ENCODE measurements at places on chromosomes 2 and 18.
A peak's percentile ranks its signal among the peaks of the same experiment; 100 is the strongest.

DNA sequence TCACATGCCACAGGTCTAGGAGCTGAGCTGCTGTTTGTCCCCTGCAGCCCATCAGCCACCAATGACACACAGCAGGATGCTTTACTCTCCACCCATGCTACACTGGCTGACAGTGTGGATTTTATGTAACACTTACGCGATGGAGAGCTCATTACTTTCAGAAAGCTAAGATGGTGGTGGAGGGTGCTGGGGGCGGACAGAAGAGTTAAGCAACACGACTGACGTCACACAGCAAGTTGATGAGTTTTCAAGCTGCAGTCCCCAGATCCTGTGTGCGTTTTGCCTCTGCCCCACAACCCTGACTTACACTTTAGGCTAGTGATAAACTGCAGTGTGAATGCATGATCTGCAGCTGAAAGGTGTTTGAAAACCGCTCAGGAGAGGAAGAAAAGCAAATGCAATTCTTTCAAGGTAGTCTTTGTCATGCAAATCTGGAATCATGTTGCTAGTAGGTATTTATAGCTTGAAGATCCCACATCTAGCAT lies 42.4 kb downstream of the MRPS5 start:
- no peak for DNase-seq

DNA sequence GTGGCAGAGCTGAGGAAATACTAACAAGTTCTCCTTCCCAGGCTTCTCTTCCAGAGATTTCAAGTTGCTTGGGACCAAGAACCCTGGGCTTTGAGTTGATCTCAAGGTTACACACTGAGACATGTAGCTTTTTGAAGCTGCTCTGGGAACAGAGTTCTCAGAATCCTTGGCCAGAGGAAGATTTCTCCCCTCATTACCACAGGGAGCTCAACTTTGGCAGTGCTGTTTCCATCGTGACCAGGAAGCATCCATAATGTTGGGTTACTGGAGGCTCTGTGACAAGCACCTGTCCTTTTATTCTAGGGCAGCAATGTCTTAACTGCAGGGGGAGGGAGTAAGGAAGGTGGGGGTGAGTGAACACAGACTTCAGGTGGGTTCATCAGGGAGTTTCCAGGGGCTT lies 41.5 kb upstream of the CHRNA1 start:
- DNase-seq = no peak

DNA sequence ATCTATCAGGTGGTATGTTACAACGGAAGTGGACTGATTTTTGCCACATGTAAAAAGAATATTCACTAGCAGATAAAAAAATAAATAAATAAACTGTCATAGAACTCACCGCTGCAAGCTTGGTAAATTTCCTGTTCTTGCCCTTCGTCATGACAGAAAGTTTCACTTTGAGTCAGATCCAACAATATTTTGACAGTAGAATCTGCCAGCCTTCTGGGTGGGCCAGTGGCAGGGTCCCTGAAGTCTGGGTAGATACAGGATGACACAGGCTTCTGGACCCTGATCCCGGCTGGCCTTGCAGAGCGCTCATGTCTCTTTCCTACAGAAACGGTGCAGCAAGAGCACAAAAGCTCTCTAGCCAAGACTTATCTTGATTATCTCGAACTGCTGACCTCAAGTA lies 97.8 kb upstream of the PMAIP1 start:
- DNase-seq = no peak

DNA sequence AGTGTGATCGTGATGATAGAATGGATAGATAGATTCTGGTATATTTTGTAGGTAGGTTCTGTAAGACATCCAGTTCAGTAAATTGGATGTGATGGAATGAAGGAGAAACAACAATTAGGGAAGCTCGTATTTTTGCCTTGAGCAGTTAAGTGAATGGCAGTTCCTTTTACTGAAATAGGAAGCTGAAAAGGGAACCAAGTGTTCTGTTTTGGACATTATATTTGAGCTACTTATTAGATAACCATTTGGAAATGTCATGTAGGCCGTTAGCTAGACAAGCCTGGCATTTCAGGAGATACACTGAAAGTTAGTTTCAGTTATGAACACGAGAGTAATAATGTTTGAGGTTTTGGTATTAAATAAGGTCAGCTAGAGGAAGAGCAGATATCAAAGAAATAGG lies 41.5 kb downstream of the MARCHF7 start:
- DNase-seq = no peak

DNA sequence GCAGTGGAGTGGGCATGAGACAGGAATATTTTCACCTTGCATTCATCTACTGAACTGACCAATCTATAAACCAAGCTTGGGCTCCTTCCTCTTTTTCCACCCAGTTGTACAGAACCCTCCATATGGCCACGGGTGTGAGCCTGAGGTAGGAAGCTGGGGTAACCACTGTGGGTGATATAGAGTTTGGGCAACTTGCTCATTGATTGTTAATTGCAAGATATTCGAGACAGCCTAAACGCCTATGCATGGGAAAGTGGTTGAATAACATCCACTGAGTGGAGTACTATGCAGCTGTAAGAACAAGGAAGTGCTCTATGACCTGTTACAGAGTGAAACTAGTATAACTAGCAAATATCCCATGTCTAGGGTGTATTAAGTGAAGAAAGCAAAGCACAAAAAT lies 7.3 kb upstream of the VAPA start:
- no peak for DNase-seq

GRCh38 chr18:23990474-23991410 lies 23.8 kb upstream of the TTC39C start:
- DNase-seq = no peak

DNA sequence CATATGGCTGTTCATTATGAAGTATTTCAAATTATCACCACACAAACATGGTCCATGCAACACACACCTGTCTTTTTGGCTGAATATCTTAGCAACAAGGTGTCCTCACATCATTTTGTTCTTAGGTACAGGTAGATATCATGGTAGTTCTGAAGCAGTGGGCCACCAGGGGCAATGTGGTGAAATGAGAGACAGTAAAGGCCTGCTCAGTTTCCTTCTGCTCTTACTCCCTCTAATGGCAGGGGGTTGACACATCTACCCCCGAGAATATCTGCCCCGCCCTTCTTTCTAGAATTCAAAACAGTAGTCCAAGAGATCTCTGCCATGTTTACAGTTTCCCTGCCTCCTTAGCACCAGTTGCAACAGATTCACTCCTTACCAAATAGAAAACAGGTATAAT lies 147.0 kb upstream of the KLHL14 start:
- DNase-seq = peak; percentile 50

DNA sequence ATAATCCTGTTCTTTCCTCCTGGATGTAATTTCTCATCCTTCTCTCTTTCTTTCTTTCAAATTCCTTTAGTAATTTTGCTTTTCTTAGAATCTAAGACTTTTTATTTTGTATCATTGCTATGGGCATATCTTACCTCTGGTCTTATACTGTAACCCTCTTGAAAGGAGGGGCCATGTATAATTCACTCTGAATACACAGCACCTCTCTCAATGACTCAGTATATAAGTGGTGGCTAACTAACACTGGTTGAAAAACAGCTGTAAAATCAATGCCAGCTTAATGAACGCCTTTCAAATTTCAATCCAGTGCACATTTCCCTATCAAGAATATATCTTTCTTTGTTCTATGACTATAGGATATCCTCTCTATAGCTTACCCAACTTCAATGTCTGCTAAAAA lies 53.7 kb downstream of the CWC22 start:
- DNase-seq = no peak

DNA sequence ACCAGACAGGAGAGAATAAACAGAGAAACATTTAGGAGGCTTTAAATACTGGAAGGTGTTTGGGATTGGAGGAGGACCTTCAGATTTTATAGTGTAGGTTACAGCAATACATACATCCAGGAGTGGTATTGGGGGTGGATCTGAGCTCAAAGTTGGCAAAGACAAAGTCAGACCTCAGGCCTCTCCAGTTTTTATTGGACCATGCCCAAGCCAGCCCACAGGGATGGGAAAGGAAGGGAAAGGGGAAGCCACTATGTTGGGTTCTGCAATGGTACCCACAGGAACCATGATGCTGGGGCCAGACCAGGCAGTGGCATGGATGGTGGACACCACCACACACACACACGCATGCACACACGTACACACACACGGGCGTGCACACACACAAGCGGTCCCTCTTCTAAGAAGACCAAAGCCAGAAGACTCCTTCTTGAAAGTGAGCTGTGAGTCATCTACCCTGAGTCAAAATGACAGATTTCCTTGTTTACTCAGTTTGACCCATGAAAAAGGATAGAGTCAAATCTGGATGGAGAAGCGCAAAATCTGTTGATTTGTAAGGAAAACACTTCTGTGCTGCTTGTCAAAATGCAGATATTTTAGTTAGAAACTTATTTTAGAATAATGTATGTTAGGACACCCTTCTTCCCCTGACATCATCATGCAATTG lies 87.9 kb downstream of the TRABD2A start:
- no peak for DNase-seq

DNA sequence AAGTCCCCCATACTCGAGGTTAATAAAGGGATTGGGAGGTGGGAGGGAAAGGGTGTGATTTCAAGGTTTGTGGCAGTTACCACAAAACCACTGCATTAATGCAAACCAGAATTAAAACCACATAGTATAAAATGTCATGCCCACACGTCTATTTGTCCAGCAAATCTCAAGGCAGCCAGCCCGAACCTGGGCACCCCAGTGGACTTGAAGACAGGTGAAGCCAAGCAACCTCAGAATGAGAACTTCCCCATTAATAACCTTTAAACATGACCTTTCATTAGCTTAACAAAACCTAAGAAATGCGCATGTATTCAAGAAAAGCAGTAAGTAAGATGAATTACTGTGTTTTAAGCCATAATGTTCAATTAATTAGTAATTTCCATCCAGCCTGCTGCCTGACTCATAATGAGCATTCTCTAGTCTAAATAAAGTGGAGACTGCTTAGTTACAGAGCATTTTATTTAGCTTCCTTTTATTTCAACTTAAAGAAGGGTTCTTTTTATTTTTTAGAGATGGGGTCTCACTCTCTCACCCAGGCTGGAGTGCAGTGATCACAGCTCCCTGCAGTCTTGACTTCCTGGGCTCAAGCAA lies 229.6 kb downstream of the FAM210A start:
- DNase-seq = no peak

DNA sequence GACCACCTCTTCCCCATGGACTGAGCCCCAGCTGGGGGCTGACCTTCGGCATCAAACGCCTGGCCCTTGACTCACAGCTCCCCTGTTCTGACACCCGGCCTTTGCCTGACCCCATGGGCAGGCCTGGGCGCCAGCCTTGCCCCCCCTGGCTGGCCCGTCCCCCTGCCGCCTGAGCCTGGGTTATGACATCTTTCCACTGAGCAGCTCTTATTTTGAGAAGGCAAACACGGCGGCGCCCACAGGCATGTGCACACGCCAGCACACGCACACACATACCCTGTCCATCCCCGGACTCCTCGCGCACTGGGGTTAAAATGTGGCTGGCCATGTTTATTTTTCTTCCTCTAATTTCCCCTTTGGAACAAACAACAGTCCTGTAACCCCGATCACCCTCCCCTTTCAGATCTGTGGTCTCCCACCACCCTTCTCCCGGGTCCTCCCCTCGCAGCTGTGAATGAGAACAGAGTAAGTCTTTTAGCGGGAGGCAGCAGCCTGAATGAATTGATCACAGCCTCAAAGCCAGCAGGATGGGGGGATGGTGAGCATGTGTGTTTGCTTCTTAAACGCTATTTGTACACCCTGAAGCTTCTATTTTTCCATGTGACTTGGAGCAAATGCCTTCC lies 11.8 kb upstream of the ATOH8 start:
- no peak for DNase-seq

GRCh38 chr18:74225193-74225840 lies 66.4 kb downstream of the CYB5A start:
- DNase-seq = no peak

GRCh38 chr2:179455824-179456223 lies 191.2 kb upstream of the SESTD1 start:
- DNase-seq = no peak

GRCh38 chr2:38648107-38648761 lies 17.7 kb upstream of the GALM start:
- DNase-seq = no peak

DNA sequence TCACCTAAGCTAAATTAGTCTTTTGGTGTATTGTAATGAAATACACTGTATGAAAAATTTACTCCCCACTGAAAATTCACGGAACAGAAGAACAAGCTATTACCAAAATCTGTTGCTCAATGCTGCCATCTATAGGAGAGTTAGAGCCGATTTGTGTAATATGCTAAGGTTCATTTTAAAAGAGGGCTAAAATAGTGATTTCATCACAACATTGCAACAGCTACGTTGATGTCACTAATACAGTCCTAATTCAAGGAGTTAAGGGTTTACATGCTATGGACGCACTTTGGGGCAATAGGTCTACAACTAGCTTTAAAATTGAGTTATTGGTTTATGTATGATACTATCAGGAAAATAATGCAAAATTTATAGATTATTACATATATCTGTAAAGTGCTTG lies 3.0 kb upstream of the IRS1 start:
- peak; percentile 68 for DNase-seq

GRCh38 chr2:103430191-103430590 lies 668.4 kb downstream of the TMEM182 start:
- no peak for DNase-seq

DNA sequence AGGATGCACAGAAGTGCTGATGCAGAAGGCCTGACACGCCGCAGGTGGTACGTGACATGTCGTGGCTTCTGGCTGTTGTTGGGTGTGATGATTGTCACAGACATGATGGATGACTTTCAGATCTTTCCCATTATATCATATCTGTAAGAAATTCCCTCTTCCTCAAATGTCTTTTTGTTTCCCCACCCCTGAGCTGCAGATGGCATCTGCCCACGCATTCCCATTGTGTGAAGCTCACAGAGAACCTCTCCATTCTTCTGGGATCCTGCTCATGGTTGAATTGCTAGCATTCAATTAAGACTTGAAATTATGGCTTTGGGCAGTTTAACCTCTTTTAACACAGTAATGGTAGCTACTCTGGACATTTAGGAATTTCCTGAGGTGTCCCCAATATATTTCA lies 28.3 kb upstream of the EPHA4 start:
- no peak for DNase-seq

DNA sequence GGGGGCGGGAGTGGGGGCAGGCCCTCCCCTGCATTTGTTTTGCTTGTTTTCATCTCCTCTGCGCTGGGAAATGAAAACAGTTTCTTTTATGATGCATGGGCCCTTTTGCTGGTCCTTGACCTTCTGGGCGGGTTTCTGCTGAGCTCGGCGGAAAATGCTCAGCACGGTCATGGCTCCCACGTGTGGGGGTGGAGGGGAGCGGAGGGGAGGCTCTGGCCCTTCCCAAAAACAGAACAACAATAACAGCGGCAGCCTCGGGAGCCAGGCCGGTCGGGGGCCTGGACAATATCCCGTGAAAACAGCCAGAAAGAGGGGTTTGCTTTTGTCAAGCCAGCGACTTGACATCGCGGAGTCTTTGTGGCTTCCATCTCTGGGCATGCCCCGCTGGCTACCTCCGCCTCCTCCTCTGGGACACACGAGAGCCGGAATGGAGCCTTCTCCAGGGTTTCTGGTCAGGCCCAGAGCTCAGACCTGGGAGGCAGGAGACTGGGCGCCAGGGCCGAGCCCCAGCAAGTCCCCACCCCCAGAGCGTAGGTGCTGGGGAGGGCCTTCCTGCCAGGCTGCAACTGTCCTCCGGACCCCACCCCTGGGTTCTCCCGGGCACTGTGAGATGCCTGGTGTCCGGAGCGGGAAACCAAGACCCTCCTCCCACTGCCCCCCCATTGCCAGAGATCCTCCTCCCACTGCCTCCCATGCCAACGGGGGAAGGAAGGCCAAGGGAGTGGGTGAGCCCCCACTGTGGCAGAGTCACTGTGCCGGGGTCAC lies 35.9 kb upstream of the SNED1 start:
- no peak for DNase-seq
